Stimulated activated CD8-positive, alpha-beta memory T cell treated with anti-CD3 and anti-CD28 coated beads, Interleukin-2, amount 100 ng/mL, for 48 hours (primary cell): ENCODE measurements at places on chromosomes 6 and 20.
A peak's percentile ranks its signal among the peaks of the same experiment; 100 is the strongest.

DNA sequence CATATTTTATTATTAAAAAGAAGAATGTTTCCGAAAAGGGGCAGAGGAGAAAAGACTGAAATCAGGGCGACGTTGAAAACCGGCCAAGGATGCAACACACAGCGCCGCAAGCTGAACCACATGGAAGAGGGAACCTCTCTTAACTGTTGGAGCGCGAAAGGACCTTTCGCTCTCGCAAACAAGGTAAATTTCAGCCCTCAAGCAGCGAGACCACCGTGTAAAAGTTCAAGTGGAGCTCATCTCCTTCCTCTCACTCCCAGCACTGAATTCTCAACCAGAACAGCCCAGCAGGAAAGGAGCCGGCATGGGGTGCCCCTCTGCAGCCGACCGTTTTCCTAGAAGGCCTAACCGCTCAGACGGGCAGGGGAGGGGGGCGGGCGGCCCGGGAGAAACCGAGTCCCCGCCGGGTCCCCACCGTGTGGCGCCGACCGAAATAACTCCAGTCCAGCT is 621 bp downstream of the GPR63 start:
- peak; percentile 0 for DNase-seq

GRCh38 chr20:61982191-61982950 is 83.3 kb downstream of the TAF4 start:
- no peak for DNase-seq

- no peak for DNase-seq
Observed at GRCh38 chr6:72977114-72977513, 248.2 kb downstream of the KHDC1L start.

- no peak for DNase-seq
Observed at GRCh38 chr20:37394543-37395409, 48.8 kb downstream of the SRC start.
